ENCODE measurements at places on chromosomes 13 and 19.
A peak's percentile ranks its signal among the peaks of the same experiment; 100 is the strongest.

DNA sequence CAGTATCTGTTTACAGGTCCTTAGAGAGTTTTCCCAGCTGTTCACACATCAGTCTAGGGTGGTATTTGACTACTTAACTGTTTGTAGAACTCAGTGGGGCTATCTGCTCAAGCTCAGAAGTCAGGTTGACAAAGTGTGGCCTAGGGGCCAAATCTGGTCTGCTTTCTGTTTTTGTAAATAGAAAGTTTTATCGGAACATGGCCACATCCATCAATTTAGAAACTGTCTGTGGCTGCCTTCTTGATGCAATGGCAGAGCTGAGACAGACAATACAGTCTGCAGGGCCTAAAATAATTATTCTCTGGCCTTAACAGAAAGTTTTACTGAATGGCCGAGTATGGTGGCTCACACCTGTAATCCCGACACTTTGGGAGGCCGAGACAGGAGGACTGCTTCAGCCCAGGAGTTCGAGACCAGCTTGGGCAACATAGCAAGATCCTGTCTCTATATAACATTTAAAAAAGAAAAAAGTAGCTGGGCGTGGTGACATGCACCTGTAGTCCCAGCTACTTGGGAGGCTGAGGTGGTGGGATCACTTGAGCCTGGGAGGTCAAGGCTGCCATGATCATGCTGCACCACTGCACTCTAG is 2.4 kb downstream of the SMG9 start:
- no peak for DNase-seq

DNA sequence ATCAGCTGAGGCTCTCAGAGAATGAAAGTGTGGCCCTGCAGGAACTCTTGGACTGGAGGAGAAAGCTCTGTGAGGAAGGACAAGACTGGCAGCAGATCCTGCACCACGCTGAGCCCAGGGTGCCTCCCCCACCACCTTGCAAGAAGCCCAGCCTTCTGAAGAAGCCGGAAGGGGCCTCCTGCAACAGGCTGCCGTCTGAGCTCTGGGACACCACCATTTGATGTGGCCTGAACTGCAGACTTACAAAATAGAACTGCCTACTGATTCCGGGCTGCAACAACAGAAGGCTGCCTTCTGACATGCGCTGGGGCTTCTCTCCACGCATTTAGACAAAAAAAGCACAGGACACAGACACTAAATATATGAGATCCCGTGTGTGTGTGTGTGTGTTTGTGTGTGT is 577.2 kb downstream of the MYO16 start:
- no peak for DNase-seq

GRCh38 chr19:9128171-9128570 is 1.4 kb upstream of the OR7G3 start:
- no peak for DNase-seq

GRCh38 chr13:37313372-37313771 is 207.9 kb upstream of the CSNK1A1L start:
- no peak for DNase-seq

DNA sequence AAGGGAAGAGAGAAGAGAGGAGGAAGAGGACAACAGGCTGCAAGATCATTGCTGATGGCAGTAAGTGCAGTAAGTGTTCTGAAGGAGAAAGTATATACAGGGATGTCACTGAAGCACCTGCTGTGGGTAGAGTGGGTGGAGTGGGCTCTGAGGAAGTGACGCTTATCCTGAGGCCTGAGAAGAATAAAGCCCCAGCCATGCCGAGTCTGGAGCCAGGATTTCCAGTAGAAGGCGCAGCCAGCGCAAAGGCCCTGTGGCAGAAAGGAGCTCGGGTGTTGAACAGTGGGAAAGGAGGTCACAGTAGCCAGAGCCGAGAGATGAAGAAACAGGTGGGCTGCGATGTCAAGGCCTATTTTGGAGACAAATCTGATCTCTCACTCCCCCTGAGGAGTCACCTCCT is 31.8 kb upstream of the ADGRE5 start:
- no peak for DNase-seq

GRCh38 chr13:28245465-28245864 is 107.1 kb downstream of the PAN3 start:
- no peak for DNase-seq

GRCh38 chr19:6238643-6239281 is 41.0 kb downstream of the MLLT1 start:
- peak; percentile 62 for DNase-seq

GRCh38 chr19:3736106-3736724 is 25.3 kb downstream of the APBA3 start:
- no peak for DNase-seq

- DNase-seq: peak; percentile 65
Measured at GRCh38 chr13:49652355-49653305, 24.3 kb downstream of the ARL11 start.

All from NCI-H2171 treated with DMSO at 0.1 percent for 48 hours (cell line).